ENCODE measurements at places on chromosomes 11 and 22.

DNA sequence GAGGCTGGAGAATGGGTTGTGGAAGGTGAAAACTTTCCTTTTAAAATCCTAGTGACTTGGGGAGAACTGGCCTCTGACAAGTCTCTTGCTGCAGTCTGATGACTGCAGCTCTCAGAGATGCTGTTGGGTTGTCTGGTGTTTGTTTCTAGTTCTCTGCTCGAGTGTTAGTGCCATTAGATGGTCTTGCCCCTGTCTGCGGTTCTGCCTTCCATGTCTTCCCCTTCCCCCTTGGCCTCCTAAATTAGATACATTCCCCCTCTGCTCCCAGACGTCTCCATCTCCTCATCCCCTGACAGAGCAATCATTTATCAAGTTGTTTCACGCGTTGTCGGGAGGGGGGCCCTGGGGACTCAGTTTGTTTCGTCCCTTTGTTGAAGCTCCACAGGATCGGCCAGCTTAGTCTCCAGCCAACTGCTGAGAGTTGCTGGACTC lies 67.7 kb downstream of the CECR2 start:
- DNase-seq = no peak

DNA sequence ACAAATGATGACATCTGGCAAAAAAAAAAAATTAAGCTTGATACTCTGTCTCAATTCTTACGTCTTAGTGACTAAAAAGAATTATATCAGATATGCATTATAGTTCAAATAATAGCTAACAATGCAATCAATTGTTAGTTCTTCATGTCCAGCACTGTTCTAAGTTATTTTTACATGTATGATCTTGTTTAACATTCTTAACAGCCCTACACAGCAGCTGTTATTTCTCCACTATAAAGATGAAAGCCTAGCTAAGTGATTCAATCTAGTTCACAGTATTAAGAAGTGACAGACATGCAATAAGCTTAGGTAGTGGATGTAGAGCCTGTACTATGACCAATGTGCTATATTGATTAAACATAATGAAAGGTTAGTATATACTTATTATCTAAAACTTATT lies 4.1 kb downstream of the ZNF214 start:
- DNase-seq = no peak

DNA sequence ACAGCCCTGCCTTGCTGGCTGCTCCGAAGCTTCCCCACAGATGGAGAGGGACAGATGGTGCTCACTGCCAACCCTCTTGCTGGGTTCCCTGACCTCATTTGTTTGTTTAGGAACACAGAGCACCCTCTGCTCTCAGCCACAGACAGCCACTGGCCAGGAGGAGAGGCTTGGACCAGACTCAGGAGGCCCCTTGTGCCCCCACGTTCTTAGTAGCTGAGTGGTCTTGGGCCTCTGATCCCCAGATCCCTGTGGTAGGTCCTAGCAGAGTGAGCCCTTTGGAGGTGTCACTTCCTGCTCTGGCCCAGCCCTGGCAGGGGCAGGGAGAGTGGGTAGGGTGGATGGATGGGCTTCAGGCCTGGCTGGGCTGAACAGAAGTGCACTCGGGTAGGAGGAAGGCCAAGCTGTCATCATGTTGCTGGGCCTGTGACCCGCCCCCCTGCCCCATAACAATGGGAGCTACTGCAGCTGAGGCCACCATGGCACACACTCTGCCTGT lies 84.0 kb downstream of the DHCR7 start:
- no peak for DNase-seq

DNA sequence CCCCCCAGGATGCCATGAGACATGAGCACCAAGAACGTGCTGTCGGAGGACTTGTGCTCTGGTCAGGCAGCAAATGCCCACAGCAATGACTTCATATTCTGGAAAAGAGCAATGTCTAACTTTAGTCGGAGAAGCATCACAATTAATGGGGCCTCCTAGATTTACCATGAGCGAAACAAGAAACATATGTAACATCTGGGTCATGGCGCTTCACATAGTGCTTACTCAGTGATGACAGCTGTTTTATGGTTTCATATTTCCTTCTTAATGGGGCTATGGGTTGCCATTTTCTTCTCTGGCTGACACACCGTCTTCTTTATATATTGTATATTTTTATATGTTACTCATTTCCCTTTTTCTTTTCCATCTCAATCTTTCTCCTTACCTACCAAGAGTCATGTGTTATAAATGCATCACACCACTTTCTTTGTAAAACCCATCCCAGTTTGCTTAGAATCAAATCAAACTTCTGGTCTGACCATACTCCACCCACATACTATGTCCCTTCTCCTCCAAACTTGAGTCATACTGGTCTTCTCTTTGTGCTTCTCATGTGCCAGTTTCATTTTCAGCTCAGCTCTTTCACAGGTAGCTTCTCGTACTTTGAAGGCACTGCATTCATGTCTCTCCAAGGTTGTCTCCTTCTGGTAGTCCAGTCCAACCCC lies 9.4 kb upstream of the CASP12 start:
- DNase-seq = no peak

- no peak for DNase-seq
These were observed 35.0 kb upstream of the MRGPRX1 start for GRCh38 chr11:18974192-18974591.

- no peak for DNase-seq
These were observed 53.7 kb upstream of the DEPDC7 start for GRCh38 chr11:32962016-32962415.

DNA sequence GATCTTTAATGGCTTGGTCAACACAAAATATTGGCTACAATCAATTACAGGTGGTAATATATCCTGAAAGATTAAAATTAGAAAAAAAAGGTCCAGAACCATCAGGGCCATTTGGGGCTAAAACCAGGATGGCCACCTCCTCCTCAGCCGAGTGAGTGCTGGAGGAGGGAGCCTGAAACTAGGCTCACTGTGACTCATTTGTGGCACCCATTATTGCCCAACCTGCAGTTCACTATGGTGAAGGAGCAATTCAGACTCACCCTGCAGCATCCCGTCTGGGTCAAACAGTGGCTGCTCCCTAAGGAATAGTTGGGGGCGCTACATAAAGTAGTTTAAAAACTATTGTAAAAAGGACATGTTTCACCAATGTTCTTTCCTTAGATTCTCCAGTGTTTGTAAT lies 60.7 kb downstream of the GLYATL1 start:
- no peak for DNase-seq

DNA sequence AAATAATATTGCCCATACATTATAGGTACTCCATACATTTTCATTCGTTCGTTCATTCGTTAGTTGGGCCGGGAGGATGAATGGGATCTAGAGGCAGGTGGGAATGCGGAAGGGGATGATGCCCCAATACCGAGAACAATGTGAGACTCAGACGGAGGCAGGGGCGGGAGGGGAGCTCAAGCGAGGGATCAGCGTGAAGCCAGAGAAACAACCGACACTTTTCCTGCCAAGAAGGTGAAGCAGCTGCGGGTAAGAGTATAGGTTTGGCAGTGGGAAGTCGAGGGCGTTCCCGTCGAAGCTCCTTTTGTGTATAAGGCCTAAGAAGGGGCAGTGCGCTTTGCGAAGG lies 1.1 kb upstream of the ARHGEF17 start:
- DNase-seq = no peak

DNA sequence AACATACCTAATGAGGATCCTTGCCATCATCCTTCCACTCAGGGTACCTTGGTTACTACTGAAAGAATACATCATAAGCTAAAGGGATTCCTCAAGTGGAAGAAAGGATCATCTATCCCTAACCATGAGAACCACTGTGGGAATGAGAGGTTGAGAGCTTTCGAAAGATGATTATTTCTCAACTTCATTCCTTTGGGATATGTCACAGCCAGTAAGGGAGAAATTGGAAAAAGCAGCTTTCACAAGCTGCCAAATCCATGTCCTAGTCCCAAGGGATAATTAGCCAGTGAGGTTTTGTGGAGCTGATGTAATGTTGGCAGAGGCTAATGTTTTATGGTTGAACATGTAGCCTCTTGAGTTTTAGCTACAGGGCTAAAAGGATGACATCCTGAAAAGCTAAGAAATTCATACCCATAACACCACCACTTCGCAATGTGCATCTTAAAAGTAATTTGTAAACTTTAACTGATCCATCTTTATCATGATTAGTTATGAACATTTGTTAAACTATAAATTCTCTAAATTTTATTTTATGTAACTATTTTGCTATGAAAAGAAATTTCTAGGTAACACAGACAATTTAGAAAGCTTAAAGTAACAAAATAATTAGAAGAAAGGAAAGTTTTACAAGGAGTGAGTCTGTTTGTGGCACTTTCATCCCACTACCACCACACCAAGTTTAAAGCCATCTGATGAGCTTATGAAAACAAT lies 123.9 kb downstream of the MRTFA start:
- no peak for DNase-seq

DNA sequence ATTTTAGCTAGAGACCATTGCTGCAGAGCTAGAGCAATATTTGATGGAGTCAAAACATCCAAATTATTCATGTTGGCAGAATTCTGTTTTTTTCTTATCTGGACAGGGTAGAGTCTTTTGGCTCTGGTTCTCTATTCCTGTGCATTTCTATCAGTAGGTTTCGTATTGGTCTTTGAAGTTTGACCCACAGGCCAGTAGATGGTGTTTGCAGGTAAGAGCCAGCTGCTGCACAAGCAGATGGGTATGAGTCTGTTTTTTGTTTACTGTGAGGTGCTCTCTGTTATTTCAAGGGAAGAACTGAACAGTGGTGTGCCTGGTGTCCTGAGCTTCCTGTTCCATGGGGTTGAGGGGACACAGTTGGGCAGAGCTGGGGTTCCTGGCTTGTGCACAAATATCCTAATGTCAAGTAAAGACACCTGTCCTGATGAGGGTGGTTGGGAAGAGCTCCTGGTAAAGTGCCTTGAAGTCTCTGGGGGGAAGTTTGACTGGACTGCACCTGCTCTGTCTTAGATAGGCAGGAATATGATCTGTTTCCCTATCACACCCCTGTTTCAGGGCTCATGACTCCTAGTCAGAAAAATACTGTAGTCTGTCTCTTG lies 34.0 kb upstream of the SLC22A25 start:
- DNase-seq = no peak

DNA sequence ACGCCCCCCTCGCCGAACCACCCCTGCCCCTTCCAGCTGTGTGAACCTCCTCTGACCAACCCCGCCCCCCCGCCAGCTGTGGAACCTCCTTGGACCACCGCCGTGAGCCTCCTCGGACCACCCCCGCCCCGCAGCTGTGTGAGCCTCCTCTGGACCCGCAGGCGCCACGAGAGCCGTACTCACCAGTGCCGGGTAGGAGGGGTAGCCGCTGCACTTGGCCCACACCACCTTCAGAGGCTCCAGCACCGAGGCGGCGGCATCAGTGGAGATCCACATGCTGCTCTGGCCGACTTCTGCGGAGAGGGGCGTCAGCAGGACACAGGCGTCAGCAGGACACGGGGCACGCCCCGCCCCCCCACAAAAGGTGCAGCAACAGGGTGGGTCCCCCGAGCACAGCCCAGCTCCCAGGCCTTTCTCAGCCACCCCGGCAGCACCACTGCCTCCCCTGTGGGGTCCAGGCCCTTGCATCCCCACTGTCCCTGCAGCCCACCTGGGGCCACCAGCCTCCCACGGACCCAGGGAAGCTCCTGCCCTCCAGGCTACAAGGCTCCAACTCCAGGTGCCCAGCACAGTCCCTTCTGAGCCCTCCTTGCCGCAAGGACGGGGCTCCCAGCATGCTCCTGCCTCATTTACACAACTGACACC lies 51.7 kb downstream of the BRD1 start:
- no peak for DNase-seq

GRCh38 chr22:44648085-44648820 lies 53.8 kb upstream of the PRR5 start:
- no peak for DNase-seq

GRCh38 chr22:36344106-36344827 lies 43.5 kb downstream of the MYH9 start:
- DNase-seq = no peak

DNA sequence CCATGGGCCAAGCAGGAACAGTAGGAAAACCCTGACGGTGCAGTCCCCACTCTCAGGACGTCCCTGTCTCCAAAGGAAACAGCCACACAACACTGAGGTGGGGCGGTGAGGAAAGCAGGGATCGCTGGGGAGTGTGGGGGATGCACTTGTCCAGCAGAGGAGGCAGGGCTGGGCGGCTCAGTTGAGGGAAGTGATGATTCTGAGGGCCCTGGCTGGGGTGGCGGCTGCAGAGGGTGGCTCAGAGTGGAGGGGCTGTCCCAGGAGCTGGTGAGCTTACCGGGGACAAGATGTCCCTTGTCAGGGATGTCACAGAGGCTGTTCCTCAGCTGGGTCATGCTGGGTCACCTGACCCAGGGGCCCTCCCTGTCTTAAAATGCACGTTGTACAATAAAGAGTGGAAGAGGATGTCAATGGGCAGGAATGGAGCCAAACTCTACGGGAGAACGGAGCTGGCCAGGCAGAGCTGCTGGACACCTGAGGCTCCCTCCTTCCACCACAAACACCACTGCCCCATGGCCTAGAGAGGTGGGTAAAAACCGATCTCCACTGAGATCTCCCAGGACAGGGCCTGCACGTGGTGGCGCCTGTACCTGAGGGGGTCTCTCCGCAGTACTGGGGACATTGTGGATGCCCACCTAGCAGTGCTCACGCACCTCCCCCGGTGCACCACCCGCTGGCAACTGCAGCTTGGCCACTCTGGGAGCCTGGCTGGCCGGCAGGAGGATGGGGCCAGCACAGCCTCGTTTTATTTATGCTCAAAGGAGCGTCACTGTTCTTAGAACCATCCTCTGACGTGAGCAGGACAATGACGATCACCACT lies 9.7 kb upstream of the EFCAB6 start:
- no peak for DNase-seq

DNA sequence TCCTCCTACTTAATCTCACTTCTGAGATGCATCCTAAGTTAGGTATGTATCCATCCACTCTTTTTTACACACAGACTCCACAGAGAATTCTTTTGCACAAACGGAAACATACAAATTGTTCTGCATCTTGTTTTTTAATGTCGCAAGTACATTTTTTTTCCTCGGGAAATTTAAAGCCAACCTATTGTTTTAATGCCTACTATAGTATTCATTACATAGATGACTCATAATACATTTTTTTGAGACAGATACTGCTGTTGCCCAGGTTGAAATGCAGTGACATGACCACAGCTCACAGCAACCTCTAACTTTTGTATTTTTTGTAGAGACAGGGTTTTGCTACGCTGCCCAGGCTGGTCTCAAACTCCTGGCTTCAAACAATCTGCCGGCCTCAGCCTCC lies 90.8 kb upstream of the TMEM45B start:
- no peak for DNase-seq

DNA sequence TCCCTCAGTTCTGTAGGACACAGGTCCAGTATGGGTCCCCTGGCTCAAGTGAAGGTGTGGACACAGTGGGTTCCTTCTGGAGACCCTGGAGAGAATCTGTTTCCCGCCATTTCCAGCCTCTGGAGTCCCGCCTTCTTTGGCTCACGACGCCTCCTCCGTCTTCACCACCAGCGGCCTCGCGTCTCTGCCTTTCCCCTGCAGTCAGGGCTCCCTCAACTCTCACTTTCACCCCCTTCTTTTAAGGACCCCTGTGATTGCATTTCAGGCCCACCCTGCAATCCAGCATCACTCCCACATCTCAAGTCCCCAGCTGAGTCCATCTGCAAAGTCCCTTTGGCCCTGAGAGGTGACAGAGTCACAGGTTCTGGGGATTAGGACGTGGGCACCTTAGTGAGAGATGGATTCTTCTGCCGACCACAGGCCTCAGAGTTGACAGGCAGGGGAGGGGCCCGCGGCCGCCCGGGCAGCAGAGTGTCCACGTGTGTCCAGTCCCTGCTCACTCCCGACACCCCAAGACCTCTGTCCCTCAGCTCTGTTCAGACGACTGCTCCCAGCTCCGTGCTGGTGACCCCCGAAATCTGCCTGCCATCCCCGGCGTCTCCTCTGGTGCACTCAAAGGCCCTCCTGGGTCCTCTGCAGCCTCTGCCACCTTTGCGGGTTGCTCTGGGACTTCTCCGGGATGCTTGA lies 36.9 kb upstream of the KRTAP5-7 start:
- no peak for DNase-seq

- peak; percentile 53 for DNase-seq
These were observed 88.1 kb downstream of the RRAS2 start for GRCh38 chr11:14270690-14271542.
